ENCODE measurements at places on chromosomes 4 and X. TPM values are rescaled to one million over a fixed set of nuclear protein-coding genes. Genes with fewer than 3 reads are reported as not detected.

DNA sequence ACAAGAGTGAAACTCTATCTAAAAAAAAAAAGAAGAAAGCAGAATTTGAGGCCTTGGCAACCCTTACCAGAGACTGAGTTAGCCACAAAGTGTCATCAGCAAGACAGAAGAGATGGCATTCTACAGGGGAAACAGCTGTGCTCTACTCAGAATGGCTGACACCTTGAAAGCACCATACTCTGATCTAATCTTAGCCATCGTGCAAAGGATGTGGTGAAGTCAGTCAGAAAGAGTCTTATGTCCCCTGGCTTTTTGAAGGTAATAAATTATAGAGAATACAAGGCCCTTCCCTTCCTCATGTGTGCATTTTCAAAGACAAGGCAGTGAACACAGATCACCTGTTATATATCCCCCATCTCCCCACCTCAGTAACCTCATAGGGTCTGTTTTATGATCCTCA is 13.2 kb downstream of the CLNK start:
- no peak overlapping the region for H3K4me3 ChIP-seq
- H3K36me3 ChIP-seq, result no peaks in the 10 kb centered on the region
- no peak overlapping the region for H3K27ac ChIP-seq

DNA sequence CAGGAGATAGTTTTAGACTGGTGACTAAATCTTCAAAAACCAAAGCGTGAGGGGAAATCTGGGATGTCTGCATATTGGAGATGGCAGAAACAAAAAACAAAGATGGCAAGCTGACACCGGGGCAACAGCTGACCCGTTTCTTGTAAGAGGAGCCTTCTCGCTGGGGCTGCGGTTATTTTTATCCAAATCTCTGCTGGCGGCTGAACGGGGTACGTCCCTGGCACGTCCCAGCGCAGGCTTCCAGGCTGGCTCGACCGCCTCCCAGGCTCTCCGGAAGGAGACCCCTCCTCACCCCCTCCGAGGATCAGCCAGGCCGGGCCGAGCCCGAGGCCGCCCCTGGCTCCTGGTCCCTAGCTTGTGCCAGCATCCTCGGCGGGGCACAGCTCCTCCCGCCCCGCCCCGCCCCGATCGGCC is 403 bp downstream of the SGCB start:
- peak; percentile 29 for DNase-seq
- no peaks in the 10 kb centered on the region for H3K36me3 ChIP-seq
- peak overlapping the region; percentile 61 for H3K4me3 ChIP-seq
- H3K4me1 ChIP-seq, result peaks cover 6% of the 10 kb centered on the region
- H3K27ac ChIP-seq, result no peak overlapping the region

DNA sequence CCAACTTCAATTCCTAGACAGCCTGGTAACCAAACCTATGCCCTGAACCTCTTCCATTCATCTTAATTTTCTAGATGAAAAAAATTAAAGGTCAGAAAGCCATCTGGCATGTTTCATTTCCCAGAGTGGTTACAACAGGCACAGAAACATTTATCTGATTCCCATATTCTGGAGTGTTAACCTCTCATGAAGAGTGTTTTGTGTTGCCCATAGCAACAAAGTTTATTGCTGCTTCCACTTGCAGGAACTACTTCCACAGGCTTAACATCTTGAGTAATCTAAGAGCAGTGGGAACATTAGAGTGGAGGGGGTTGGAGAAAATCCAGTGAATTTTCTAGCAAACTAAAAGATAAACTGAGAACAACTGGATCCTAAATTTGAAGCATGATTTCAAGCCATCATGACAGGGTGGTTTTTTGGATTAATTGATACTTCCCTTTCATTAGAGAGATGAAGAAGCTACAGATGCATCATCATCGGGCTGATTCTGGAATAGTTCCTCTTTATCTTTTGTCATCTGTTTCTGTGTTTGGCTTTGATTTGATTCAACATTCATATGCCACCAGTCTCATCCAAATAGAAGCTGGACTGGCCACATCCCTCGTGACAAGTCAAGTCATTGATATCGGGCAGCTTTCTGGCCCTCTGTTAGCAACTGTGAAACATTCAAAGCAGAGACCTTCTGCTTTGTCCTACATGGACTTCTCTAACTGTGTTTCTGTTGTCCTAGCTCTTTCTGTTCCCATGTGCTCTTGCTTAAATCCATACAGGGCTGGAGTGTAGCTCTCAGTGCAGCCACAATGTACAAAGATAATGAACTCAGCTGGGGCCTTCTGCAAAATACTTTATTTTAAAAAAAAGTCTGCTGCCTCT is 167.3 kb downstream of the MID1IP1 start:
- no peak for DNase-seq
- H3K27me3 ChIP-seq, result no peaks in the 10 kb centered on the region
- H3K27ac ChIP-seq, result no peak overlapping the region
- no peak overlapping the region for H3K4me3 ChIP-seq
- no peaks in the 10 kb centered on the region for H3K36me3 ChIP-seq
- no peaks in the 10 kb centered on the region for H3K4me1 ChIP-seq

DNA sequence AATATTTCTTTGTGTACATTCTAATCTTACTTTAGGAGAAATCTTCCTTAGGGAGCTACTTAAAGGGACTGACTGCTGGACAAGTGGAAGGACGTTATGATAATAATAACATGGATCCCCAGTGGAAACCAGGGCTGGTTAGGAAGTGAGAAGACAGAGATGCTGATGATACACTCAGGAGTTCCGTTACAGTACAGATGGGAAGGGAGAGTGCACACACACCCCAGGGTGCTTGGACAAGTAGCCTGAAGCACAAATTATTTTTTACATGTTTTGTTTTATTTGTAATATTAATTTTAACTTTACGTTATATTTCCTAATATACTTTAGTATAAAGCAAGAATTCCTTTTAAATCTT is 84.1 kb downstream of the BMPR1B start:
- no peak for DNase-seq
- no peaks in the 10 kb centered on the region for H3K36me3 ChIP-seq
- no peaks in the 10 kb centered on the region for H3K4me1 ChIP-seq
- no peak overlapping the region for H3K4me3 ChIP-seq
- H3K27ac ChIP-seq, result no peak overlapping the region

GRCh38 chr4:70158576-70158975 is 4.5 kb downstream of the PRR27 start:
- no peak for DNase-seq
- H3K27ac ChIP-seq, result no peak overlapping the region
- no peaks in the 10 kb centered on the region for H3K27me3 ChIP-seq
- no peaks in the 10 kb centered on the region for H3K4me1 ChIP-seq
- no peak overlapping the region for H3K4me3 ChIP-seq
- H3K36me3 ChIP-seq, result no peaks in the 10 kb centered on the region

GRCh38 chrX:136255541-136255940 is 4.3 kb upstream of the MAP7D3 start:
- no peaks in the 10 kb centered on the region for H3K4me1 ChIP-seq
- no peak overlapping the region for H3K27ac ChIP-seq
- DNase-seq, result no peak
- H3K36me3 ChIP-seq, result no peaks in the 10 kb centered on the region
- no peaks in the 10 kb centered on the region for H3K27me3 ChIP-seq

- no peak overlapping the region for H3K27ac ChIP-seq
- no peak overlapping the region for H3K4me3 ChIP-seq
- H3K36me3 ChIP-seq, result no peaks in the 10 kb centered on the region
Measured at GRCh38 chr4:130306566-130306965, 1210.6 kb downstream of the C4orf33 start.

- H3K27ac ChIP-seq, result no peak overlapping the region
- H3K27me3 ChIP-seq, result no peaks in the 10 kb centered on the region
- no peak overlapping the region for H3K4me3 ChIP-seq
- DNase-seq, result no peak
Measured at GRCh38 chr4:105619188-105619931, 66.9 kb downstream of the ARHGEF38 start.

GRCh38 chr4:153564630-153565525 is 98.7 kb downstream of the TMEM131L start:
- no peak overlapping the region for H3K27ac ChIP-seq
- no peaks in the 10 kb centered on the region for H3K27me3 ChIP-seq
- H3K4me1 ChIP-seq, result peaks cover 5% of the 10 kb centered on the region
- DNase-seq, result peak; percentile 54
- no peak overlapping the region for H3K4me3 ChIP-seq

DNA sequence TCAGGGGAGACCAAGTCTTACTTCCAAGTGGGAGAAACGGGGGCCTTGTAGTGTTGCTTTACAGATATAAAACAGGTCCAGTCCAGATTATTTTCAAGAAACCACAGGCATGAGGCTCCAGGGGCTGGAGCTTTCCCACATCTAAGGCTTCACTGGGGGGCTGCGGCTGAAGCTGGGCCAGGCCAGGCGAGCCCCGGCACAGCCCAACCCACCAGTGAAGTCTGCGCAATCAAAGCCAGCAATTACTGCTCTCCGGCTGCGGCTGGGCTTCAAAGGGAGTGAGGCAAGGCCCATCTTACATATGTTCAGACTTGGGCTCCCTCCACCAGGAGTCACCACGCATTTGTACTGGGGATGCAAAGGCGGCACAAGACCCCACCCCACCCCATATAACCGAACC is 61.7 kb downstream of the HADH start:
- DNase-seq, result no peak
- H3K27me3 ChIP-seq, result no peaks in the 10 kb centered on the region
- no peak overlapping the region for H3K27ac ChIP-seq
- no peaks in the 10 kb centered on the region for H3K4me1 ChIP-seq

DNA sequence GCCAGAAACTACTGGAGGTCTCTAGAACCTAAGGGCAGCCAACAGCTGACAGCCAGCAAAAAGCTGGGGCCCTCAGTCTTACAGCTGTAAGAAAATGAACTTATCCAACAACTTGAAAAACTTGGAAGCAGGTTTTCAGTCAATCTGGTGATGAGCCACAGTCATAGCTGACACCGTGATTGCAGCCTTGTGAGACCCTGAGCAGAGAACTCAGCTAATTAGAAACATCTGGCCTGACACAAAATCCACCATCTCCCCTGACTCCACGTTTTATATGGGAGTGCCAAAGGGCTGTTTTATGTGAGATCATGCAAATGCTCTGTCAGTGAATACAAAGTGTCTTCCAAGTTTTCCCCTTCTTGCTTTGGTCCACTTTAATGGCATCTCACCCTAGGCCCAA is 198.8 kb upstream of the DCAF8L1 start:
- DNase-seq, result no peak
- no peak overlapping the region for H3K27ac ChIP-seq
- no peaks in the 10 kb centered on the region for H3K27me3 ChIP-seq
- no peaks in the 10 kb centered on the region for H3K36me3 ChIP-seq

- H3K4me3 ChIP-seq, result no peak overlapping the region
- H3K4me1 ChIP-seq, result peaks cover 9% of the 10 kb centered on the region
- no peaks in the 10 kb centered on the region for H3K36me3 ChIP-seq
- no peak overlapping the region for H3K27ac ChIP-seq
Measured at GRCh38 chr4:71938776-71939175, 93.0 kb upstream of the NPFFR2 start.

DNA sequence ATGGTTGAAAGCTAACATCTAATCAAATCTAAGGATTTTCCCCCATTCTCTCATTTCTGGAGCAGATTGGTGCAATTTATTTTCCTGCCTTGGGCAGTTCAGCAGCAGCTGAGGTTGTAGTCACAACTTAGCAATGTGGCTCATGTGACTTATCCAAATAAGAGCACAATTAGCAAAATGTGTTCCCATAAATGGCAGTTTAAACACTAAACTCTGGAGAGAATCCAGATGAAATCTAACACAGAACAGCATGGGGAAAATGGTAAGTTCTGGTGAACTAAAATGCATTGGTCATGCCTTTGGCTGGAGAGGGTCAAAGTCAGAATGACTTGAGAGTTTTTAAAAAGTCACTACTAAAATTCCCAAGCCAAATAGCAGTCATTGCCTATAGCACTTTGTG is 422.6 kb upstream of the DIPK2B start:
- H3K4me1 ChIP-seq, result peaks cover 7% of the 10 kb centered on the region
- no peak overlapping the region for H3K27ac ChIP-seq
- peak; percentile 17 for DNase-seq
- no peak overlapping the region for H3K4me3 ChIP-seq
- no peaks in the 10 kb centered on the region for H3K36me3 ChIP-seq

- H3K27me3 ChIP-seq, result no peaks in the 10 kb centered on the region
- H3K4me1 ChIP-seq, result peaks cover 11% of the 10 kb centered on the region
- H3K36me3 ChIP-seq, result no peaks in the 10 kb centered on the region
- H3K27ac ChIP-seq, result no peak overlapping the region
Measured at GRCh38 chr4:98963538-98964433, 31.7 kb upstream of the METAP1 start.

DNA sequence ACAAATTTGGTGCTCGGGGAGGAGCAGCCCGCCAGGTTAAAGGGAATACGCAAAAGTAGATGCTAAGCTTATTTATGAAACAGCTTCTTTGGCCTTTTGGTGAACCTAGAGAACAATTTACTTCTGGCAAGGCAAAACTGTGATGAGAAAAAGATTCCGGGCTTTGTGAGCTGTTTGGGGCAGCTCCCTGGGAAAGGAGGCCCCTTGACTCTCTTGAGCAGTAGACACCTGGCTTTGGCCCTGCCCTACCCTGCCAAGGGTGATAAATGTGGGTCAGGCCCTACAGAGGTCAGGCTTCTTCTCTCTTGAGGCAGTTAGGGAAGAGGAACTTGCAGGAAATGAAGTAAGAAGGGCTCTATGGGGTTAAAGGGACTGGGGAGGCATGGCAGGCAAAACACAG is 509.6 kb downstream of the MID1IP1 start:
- no peak overlapping the region for H3K4me3 ChIP-seq
- H3K27ac ChIP-seq, result no peak overlapping the region
- no peaks in the 10 kb centered on the region for H3K27me3 ChIP-seq

GRCh38 chr4:142353149-142353738 is 492.9 kb downstream of the INPP4B start:
- H3K4me1 ChIP-seq, result peaks cover 27% of the 10 kb centered on the region
- no peaks in the 10 kb centered on the region for H3K27me3 ChIP-seq
- no peak overlapping the region for H3K27ac ChIP-seq
- DNase-seq, result peak; percentile 70

DNA sequence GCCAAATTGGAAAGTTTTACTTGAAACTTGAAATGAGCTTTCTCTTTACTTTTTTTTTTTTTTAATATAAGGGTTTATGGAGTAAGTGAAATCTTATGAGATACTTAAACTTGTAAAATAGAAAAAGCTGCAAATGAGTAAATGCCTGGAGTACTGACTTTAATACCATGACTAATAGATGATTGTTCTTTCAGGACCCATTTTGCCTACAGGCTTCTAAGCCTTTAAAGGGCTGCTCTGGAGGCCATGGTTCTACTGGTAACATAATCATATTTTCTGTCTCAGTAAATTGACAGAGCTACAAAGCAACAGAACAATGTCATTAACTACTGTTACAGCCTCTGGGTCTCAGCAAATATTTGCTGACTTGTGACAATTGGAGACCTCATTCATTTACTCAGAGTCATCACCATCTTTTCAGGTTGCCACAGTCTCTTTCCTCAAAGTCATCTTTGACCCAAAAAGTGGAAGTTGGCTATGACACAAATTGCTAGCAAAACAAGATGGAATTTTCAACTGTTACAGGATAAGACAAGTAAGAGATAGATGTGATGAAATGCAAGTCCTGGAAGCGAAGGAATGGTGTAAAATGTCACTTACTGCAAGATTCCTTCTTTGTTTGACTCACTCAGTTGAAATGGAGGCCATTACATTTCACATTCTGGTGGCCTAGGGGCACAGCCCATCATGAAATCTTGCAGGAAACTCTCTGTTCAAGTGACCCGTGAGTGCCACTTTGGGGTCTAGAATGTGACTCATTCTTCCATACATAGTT is 132.7 kb downstream of the BTC start:
- no peaks in the 10 kb centered on the region for H3K36me3 ChIP-seq
- H3K4me3 ChIP-seq, result no peak overlapping the region
- no peak overlapping the region for H3K27ac ChIP-seq

The GCNA gene
- 3.0 TPM for total RNA-seq

The KLB gene
- not detected for total RNA-seq

The ZDHHC9 gene
- total RNA-seq, result 19.4 TPM

The LNX1 gene
- 0.33 TPM for total RNA-seq

The TRIM2 gene
- 93.2 TPM for total RNA-seq

The HPGDS gene
- not detected for total RNA-seq

The IGFBP7 gene
- total RNA-seq, result not detected

The PPM1K gene
- total RNA-seq, result 2.7 TPM

The GPR119 gene
- total RNA-seq, result not detected

The MPP1 gene
- 14.8 TPM for total RNA-seq

The CYSLTR1 gene
- 2.1 TPM for total RNA-seq

The CYBB gene
- total RNA-seq, result not detected
